T-helper 22 cell (primary cell): ENCODE measurements at places on chromosomes 13 and 19.

DNA sequence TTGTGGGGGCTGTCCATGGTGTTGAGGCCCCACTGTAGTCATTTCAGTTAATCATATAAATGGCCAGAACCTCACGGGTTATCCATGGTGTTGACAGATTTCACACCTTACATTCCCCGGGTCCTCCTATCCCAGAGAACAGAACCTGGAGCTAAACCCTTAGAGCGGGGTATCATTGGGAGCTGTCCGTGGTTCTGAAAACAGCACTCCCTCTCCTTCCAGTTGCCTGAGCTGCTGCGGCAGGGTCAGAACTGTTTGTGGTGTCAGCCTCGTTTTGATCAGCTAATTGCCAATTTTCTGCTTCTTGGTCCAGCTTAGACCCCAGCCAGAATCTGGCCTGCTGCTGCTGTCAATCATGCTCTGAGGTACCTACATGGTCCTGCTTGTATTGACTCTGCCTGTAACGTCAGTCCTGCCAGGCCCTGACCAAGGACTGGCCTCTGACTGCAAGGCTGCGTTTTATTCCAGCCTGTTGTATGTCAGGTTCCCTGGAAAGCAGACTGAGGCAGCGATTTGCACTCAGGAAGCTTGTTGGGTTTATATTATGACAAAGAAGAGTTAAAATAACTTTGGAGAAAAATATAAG lies 55.8 kb upstream of the KCTD15 start:
- DNase-seq = no peak

- DNase-seq = no peak
These were observed 12.1 kb downstream of the MBNL2 start for GRCh38 chr13:97234236-97234635.

GRCh38 chr19:37303591-37304171 lies 67.2 kb upstream of the ZNF527 start:
- no peak for DNase-seq

- DNase-seq = no peak
These were observed 81.3 kb downstream of the SLC7A1 start for GRCh38 chr13:29513981-29514719.

DNA sequence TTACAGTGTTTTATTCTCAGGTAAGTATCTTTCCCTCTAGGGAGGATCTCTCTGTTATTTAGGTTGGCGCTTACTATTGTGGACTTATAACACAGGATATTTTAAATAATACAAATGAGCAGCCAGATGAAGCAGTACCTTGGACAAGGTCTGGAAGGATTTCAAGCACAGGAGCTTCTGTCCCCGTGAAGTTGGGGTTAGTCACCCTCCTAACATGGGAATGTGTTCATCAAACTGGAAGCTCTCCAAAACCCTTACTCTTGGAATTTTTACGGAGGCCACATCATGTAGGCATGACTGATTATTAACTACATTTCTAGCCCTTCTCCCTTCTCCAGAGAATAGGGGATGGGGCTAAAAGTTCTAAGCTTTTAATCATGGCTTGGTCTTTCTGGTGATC lies 38.3 kb upstream of the SPRY2 start:
- no peak for DNase-seq

- DNase-seq = no peak
These were observed 938.9 kb upstream of the PRR20A start for GRCh38 chr13:56201834-56202233.

GRCh38 chr13:97325738-97326137 lies 103.6 kb downstream of the MBNL2 start:
- DNase-seq = no peak

DNA sequence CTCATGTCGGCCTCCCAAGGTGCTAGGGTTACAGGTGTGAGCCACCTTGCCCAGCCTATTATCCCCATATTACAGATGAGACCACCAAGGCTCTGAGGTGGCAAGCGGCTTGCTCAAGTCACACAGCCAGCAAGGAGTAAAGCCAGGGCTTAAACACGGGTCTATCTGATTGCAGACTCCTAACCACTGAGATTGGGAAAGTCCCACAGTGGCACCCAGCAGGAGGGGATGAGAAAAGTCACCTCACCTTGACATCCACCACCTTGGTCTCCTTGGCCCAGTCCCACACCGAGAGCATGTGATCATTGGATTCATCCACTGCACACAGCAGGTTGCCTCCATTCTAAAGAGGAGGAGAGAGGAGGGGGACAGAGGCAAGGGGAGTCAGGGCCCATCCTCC lies 9.5 kb downstream of the EML2 start:
- DNase-seq = no peak

DNA sequence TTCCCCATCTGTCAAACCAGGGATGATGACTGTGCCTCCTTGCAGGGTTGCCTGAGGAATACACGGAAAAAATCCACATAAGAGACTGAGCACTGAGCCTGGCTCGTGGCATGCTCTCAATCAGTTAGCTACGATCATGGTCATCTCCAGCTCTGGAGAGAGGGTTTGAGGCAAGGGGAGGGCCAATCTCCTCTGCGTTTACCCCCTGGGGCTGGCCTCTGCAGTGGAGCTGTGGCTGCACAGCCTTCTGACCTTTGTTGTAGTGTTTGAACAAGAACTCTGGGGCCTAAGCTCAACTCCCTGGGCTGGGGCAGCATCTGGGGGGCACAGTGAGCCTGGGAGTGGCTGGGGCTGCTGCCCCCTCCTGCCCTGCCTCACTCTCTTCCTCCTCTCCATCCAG lies 5.9 kb downstream of the LRRC4B start:
- no peak for DNase-seq

DNA sequence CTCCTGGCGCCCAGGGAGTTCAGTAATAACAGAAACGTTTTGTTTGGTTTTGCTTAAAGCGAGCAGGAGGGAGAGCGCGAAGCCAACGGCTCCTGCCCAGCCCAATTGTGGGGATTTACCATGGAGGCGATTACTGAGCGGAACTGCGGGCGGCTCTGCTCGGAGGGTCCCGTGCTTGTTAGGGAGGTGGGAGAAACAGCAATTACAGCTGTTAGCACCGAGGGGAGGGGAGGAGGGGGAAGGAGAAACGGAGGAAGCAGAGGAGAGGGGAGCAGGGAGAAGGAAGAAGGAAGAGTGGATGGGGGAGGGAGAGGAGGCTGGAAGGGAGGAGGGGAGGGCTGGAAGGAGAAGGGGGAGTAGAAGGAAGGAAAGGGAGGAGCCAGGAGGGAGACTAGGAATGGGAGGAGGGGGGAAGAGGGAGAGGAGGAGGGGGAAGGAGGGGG lies 7.7 kb upstream of the ONECUT3 start:
- no peak for DNase-seq

DNA sequence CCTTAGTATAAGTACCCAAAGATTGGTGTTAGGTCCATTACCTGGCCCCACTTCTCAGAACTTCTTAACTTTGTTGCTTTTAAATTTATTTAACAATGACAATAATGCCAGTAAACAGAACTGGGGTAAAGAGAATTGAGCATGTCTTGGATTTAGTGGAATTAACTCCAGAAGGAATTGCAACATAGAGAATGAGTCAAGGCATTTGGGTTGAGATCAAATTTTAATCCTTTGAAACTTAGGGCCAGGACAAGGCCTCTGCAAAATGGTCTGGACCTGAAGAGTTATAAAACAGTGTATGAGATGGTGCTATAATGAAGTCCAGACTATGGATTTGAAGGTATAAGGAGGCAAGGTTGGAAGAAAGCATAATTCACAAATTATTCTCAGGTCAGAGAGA lies 1030.4 kb downstream of the SLITRK5 start:
- no peak for DNase-seq

- no peak for DNase-seq
These were observed 82.7 kb downstream of the DLEU7 start for GRCh38 chr13:50760751-50761150.

- no peak for DNase-seq
These were observed 113.9 kb downstream of the CRYL1 start for GRCh38 chr13:20411638-20412342.

- no peak for DNase-seq
These were observed 22.1 kb downstream of the VASP start for GRCh38 chr19:45529420-45529785.

GRCh38 chr13:50291611-50292010 lies 276.4 kb downstream of the KCNRG start:
- no peak for DNase-seq

GRCh38 chr13:45269204-45269603 lies 68.4 kb upstream of the KCTD4 start:
- DNase-seq = no peak

DNA sequence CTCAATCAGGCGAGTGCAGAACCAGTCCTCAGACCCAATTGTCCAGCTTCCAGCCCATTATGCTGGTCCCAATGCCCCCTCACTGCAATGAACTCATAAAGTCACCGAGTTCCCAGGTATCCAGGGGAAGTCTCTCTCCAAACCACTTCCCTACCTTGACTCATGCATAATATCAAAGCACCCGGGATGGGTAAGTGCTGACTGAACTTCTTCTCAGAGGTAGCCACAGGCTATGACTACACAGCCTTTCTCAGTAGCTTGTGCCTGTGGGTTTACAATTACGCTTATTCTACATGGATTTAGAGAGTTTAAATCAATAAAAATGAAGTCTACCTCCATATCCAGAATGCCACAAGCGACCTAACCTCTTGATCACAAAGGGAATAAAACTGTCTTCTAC lies 1.7 kb upstream of the C13orf42 start:
- DNase-seq = no peak

DNA sequence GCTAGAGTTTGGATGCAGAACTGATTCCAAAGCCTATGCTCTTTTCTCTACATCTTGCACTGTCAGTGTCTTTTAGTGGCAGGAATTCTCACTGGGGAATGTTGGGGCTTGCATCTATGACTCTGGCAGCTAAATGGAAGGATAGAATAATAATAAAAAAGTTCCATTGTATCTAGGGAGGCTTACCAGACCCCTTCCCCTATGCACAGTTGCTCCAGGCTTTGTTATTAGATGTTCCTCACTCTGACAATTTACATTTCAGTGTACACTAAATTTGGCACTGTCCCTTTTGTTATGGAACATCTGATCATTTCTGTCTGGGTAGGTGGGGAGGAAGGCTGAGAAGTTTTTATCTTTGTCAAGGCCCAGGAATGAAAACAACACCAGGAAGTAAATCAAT lies 3.7 kb upstream of the TRIM13 start:
- no peak for DNase-seq

- no peak for DNase-seq
These were observed 9.9 kb upstream of the RCBTB2 start for GRCh38 chr13:48542581-48543341.
